Hematopoietic multipotent progenitor cell treated with erythropoietin and hydrocortisone succinate and interleukin-3 and kit ligand, for 4 days (in vitro differentiated cells): ENCODE measurements at places on chromosomes 2 and 18.

- peak; percentile 86 for DNase-seq
Observed at GRCh38 chr18:31819106-31819924, 58.6 kb upstream of the SLC25A52 start.

- peak; percentile 78 for DNase-seq
Observed at GRCh38 chr2:208285853-208286252, 19.8 kb downstream of the PIKFYVE start.

GRCh38 chr2:230068016-230068650, 591 bp downstream of the SLC16A14 start:
- DNase-seq = peak; percentile 73

DNA sequence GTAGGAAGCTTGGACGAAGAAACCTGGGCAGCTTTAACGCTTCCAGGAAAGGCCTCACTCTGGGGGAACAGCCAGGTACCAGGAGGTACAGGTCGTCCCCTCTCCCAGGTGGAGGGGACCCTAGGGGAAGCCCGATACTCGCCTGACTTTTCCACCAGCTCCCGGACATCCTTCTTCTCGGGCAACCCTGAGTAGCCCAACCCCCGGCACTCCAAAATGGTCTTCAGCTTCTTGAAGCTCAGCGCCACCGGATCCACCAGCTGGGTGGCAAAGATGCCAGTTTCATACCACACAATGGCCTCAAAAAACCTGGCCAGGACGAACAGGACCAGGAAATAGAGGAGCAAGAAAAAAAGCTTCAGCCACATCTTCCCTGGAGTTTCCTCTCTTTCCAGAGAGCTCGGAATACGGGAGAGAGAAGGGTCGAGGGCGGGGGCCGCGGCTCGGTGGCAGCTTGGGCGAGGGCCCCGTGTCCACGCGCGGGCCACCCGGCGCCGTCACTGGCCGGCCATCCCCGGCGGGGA, 1.1 kb downstream of the RNF103 start:
- DNase-seq = peak; percentile 68

GRCh38 chr2:54586062-54586461, 129.9 kb downstream of the SPTBN1 start:
- no peak for DNase-seq

- no peak for DNase-seq
Observed at GRCh38 chr18:10332452-10332851, 122.0 kb upstream of the APCDD1 start.

DNA sequence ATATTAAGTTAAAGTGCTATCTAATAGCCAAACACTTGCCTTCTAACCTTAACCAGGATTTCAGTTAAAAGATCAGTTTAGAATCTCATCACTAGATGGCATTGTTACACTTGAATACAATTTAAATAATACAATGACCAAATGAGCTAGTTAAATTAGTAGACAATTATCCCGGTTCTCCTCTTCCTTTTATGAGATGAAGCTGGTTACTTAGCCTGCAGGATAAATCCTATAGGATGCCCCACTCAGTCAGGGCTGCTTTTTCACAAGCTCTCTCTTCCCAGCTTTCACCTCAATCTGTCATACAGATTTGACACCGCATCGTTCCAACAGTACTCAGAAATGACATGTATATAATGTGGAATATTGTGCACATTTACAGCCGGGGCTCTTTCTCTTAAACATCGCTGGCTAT, 678.8 kb downstream of the KCNJ3 start:
- DNase-seq = peak; percentile 71

DNA sequence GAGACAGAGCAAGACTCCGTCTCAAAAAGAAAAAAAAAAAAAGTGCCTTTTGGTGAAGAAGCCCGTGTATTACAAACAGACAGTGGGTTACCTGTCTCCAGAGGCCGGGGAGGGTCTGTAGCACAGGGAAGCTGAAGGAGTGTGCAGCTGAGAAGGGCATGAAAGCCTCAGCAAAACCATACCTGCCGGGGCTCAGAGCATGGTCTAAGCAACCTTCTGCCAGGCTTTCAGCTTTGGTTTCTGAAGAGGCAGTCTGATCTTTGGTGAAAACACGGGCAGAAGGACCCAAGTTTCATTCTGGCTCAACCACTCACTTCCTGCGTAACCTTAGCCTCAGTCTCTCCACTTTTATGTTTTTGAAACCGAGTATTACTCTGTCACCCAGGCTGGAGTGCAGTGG, 21.5 kb downstream of the SH2D6 start:
- DNase-seq = no peak

DNA sequence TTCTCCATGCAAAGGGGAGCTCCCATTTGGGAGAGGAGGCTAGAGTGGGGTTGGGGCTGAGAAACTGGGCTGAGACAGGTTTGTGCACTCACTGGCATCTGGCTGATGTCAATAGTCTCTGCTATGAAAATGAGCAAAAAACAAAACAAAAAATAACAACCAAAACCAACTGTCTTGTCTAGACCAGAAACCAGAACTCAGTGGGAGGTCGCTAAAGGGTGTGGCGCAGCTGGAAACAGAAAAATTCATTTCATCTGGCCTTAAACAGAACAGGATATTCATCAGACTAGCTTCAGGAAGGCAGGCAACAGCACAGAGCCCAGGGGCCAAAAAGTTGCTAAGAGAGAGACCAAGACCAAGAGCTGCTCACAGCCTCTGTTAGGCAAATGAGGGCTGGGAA, 126.1 kb downstream of the THNSL2 start:
- no peak for DNase-seq

DNA sequence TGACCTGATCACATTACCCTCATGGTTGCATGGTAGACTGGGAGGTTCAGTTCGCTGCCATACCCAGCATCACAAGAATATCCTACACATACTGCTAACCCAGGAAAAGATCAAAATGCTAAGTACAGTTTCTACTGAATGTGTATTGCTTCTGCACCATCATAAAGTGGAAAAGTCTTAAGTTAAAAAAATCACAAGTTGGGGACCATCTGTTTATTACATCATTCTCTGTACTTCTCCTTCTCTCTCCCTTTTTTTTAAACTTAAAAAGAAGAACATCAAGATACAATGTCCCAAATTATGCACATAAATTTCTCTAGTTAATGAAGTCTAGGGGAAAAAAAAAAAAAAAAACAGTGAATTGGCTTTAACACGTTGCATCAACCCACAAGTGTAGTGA, 43.3 kb downstream of the NBAS start:
- DNase-seq = peak; percentile 24

DNA sequence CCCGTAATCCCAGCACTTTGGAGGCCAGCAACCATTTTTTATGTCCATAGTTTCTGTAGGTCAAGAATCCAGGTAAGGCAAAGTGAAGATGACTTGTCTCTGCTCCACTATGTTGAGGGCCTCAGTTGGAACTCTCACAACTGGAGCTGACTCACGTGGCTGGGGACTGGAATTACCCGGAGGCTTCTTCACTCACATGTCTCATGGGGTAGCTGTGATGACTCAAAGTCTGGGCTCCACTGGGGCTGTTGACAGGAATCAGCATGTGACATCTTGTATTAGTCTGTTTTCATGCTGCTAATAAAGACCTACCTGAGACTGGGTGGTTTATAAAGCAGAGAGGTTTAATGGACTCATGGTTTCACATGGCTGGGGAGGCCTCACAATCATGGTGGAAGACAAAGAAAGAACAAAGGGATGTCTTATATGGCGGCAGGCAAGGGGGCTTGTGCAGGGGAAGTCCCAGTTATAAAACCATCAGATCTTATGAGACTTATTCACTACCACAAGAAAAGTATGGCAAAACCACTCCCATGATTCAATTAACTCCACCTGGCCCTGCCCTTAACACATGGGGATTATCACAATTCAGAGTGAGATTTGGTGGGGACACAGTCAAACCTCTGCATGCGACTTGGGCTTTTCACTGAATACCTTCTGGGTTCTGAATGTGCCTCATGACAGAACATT, 7.8 kb upstream of the PPP1R1C start:
- no peak for DNase-seq

DNA sequence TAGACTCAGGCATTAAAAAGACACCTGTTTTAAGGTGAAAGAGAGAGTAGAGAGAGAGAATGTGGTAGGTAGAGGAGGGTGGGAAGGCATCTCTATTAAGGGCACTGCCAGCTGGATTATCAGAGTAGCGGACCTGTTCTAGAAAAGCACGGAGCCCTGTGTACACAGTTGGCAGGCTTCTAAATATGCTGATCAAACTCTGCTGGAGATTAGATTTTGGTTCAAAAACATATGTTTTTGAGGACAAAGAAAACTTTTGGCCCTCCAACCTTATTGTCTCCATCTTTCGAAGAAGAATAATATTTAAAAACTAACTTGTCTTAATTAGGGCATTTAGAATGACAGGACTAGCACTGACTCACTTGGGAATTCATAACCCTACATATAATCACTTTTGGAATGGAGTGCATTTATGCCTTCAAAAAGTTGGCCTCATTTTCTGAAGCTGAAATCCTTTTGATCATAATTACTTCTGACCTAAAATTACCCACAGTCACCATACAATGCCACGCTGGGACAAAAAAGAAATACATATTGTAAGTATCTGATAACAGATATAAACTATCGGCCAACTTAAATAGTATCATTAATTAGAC, 254.6 kb downstream of the MEIS1 start:
- DNase-seq = no peak

DNA sequence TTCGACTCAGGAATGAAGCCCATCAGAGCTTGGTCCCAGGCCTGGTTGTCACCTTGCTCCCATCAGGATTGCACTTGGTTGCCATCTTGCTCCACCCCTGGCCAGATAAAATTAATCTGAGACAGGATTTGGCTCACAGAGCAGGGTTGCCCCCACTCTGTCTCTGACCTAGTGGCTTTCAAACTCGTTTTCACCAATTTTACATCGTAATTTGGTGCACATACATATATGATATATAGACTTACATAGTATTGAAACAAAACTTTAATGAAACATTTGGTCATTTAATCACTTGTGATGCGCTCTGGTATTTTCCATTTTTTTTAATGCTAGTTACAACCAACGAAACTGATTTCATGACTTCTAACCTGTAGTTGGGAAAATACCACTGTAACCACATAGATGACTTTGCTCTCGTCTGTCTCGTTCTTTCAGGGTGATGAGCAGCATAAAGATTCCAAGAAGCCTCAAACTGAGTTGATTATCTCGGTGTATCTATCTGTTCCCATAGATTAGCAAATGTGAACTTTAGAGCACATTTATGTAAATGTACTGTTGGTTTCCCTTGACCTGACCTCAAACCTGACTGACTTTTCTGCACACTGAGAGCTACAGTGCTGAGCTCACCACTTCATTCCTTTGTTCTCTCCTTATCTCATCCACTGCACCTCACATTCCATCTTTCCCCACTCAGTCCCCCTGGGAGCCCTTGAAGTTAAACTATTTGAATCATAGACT, 30.5 kb upstream of the PLB1 start:
- DNase-seq = peak; percentile 46

GRCh38 chr2:39008665-39009064, 112.2 kb downstream of the SOS1 start:
- DNase-seq = no peak

- peak; percentile 5 for DNase-seq
Observed at GRCh38 chr2:185522472-185522871, 216.1 kb upstream of the FSIP2 start.
